Dermis blood vessel endothelial cell (primary cell): ENCODE measurements at places on chromosomes 4 and X. TPM values are rescaled to one million over a fixed set of nuclear protein-coding genes. Genes with fewer than 3 reads are reported as not detected.

The VCX gene
- not detected in 2 replicates for total RNA-seq

GRCh38 chr4:8146157-8146556 is 12.5 kb downstream of the ABLIM2 start:
- no peak for DNase-seq

The FAM241A gene
- 19.2 and 20.3 TPM in 2 replicates for total RNA-seq

- no peak for DNase-seq
Observed at GRCh38 chr4:152099061-152099425, 338.2 kb upstream of the GATB start.

DNA sequence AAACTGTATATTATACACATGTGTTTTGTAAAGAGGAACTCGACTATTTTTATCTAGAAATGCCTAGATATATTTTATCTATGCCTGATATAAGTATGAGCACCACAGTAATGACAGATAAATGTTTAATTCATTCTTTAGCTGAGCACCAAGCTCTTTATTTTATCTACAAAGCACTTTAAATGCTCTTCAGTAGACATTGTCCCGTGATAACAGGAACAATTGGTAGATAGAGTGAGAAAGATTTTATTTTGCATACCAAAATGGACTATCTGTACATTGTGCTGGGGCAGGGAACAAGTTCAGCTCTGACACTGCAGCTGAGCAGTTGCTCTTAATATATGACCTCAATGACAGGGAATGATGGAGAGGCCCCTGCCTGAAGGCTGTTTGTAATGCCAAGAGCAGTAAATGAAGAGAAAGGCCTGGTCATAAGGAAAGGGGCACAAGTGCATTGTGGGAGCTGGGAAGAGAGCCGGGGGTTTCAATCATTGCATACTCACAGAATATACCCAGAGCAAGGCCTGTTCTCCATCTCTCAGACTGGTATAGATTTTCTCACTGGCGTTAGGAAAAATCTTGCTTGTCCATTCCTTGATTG is 57.3 kb downstream of the SEPTIN11 start:
- DNase-seq = no peak

The NPY1R gene
- total RNA-seq = 0.09 and 0.34 TPM in 2 replicates

The ADAM29 gene
- total RNA-seq = not detected in 2 replicates

GRCh38 chrX:73447311-73447794 is 500 bp downstream of the CDX4 start:
- DNase-seq = no peak

GRCh38 chr4:122379239-122379638 is 428 bp downstream of the ADAD1 start:
- DNase-seq = no peak

GRCh38 chr4:32488690-32489089 is 1768.5 kb downstream of the PCDH7 start:
- DNase-seq = no peak

GRCh38 chr4:57131849-57132742 is 21.9 kb upstream of the IGFBP7 start:
- peak; percentile 81 for DNase-seq

- no peak for DNase-seq
Observed at GRCh38 chrX:130756233-130756632, 146.8 kb downstream of the ENOX2 start.

The PDS5A gene
- total RNA-seq = 74.7 and 107 TPM in 2 replicates

GRCh38 chr4:27068151-27068867 is 207.7 kb downstream of the STIM2 start:
- DNase-seq = no peak

DNA sequence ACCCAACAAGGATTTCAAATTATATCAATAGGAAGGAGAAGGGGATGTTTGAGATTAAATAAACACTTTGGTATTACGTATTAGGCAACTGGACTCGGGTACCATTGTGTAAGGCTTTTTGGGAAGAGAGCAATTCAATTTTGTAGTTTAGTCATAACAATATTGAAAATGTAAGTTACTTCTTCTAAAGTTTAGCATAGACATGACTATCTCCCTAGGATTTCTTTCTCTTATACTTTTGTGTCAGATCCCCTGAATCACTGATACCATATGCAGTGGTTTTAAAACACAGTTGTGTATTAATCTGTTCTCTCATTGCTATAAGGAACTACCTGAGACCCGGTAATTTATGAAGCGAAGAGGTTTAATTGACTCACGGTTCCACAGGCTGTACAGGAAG is 123.8 kb upstream of the FAM9C start:
- no peak for DNase-seq

The VCX3A gene
- not detected in 2 replicates for total RNA-seq

DNA sequence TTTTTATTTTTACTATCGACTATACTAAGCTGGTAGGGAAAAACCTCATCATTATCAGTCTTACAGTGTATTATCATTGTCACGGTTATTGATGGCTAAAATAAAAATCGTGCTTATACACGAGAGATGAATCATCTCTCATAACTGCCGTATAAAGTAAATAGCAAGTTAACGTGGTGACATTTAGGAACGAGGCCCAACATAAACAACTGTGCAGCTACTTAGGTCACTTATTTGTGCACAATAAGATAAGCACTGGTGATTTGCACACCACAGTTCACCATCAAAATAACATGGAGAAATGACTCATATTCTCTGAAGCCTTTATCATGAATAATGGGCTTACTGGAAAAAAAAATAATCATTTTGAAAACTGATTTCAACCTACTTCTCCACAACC is 482.0 kb upstream of the TENM3 start:
- DNase-seq = no peak

DNA sequence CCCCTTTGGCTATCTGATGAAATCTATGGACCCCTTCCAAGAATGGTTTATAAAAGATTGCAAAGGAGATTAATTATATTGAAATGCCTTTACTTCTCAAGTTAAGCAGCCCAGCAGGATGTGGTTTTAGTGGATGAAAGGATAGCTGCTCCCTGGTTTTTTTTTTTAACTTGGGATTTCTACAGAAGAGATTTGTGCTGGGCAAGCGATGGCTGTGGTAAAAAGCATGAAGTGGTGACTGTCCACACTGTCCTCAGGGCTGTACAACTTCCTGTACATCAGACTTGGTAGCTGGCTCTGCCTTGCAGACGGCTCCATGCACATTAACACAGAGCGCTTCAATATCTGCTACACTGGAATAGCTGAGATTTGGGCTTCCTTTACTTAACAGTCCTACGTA is 321.7 kb downstream of the DHX15 start:
- DNase-seq = no peak

The SH3D19 gene
- total RNA-seq = 50.2 and 67.3 TPM in 2 replicates

The TBL1X gene
- total RNA-seq = 10.4 and 19.6 TPM in 2 replicates

The ADH1A gene
- not detected in 2 replicates for total RNA-seq

- peak; percentile 7 for DNase-seq
Observed at GRCh38 chr4:185535612-185536410, 504 bp upstream of the PDLIM3 start.

- DNase-seq = no peak
Observed at GRCh38 chr4:156294577-156294976, 340.9 kb upstream of the CTSO start.

DNA sequence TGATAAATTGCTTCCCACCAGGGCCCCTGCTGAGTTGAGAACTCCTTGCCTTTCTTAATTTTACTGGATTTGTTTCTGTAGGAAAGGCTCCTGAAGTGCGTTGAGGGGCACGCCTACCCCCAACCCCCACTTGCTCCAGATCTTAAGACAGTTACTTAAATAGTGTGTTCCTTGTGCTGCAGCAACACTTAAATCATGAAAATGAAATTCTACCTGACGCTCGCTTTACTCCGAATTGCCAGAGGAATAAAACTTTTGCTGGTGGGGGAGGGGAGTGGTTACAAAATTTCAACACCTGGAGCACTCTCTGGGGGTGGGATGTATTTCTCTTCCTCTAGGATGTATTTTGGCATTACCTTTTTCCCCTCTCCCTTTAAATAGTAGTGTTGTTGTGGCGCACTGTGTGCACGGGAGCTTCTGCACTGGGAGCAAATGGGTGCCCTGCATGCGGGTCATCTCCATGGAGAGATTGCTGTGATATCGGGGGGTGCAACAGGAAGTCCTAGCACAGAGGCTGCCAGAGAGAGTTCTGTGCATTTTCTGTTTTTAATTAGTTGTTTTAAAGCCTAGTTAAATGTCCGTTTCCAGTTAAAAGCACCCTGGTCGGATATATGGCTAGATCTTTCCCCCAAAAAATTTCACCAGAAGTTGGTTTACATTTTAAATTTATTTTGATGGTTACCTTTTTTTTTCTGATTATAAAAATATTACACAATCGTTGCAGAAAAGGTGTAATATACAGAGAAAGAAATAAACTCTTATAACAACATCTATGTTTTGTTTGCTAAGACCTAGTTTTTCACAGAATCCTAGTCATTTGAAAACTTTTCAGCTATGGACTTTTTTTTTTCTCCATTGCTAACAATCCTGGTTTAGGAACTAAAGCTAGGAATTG is 207.7 kb downstream of the SOWAHB start:
- peak; percentile 19 for DNase-seq

DNA sequence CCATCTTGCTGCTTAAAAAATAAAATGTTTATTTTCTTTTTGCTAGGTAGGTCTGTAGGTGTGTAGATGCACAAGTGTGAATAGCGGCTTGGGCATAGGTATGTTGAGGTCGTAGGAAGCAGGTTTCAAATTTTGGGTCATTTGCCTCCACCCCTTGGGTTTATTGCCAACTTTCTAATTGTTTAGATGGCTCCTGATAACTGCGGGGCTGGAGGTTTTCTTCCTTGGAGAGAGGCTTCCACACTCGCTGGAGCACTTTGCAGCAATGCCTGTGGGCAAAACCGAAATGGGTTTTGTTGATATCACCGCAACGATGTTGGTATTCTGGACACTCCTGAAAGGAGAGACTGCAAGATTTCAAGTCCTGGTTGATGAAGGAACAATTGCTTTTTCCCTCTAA is 3.9 kb upstream of the POU4F2 start:
- no peak for DNase-seq

DNA sequence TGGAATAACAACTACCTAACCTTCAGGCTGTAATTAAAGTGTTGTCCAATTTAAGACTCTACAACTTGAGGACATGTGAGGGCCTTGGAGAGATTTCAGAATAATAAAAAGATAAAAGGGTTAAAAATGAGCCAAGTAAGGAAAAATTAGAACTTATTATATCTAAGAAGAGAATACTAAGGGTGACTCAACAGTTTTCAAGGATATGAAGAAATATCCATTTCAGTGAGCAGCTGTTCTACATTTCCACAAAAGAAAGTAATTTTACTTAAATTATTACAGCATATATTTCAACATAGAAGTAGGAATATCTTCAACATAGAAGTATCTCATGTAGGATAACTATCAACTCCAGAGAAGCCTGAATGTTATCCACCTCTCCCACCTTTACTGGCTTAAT is 11.3 kb downstream of the SNX12 start:
- DNase-seq = no peak

The LPAR4 gene
- 0.09 TPM in 1 of 2 replicates, not detected in the other for total RNA-seq
